ENCODE measurements at places on chromosomes 5 and 9.

GRCh38 chr5:16932401-16932800, 3.7 kb downstream of the MYO10 start:
- no peak for DNase-seq

GRCh38 chr9:14156046-14156445, 157.9 kb downstream of the NFIB start:
- no peak for DNase-seq

DNA sequence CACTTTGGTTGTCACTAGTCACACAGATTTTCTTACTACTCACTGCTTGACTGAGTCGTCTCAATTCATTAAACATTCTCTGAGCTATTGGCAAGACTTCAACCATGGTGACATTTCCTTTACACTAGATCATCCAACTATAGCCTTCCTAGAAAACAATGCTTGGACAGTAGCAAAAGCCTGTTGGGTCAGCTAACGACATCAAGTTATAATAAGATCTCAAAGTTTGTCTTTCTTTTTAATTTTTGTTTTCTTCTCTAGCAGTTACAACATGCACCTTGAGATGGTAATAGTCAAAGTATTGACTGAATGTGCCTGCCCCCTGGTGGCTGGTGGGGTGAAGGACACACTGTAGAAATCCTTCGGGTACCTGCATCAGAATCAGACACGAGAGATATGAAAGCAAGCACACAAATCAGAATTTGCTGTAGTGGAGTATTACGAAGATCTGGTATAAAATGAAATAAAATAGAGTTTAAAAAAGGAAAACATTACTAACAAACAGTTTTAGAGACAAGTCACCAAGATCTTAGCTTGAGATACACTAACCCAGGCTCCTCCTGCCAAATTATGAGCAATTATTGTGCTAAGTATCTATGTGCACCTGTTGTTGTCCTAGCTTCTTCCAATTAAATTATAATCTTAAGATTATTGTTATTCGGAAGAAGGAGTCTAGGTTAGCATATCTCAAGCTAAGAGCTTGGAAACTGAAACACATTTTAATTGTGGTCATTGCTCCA, 81.2 kb downstream of the ARL15 start:
- DNase-seq: peak; percentile 23

DNA sequence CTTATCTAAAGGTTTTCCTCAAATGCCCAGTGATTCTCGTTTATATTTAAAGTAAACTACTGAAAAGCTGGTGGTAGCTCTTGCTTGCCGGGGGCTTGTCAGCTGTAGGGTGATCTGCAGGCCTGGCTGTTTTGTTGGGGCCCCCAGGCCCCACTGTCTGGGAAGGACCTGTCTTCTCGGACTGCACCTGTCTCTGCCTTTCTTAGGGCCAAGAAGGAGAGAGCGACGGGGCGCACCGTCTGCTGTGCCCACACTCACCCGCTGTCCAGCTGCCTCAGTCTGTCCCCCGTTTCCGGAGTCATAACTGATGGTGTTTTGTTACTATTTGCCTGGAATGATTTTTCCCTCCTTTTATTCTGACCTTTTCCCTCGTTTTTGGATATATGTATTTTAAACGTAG, 94.1 kb upstream of the CACNA1B start:
- DNase-seq: no peak

DNA sequence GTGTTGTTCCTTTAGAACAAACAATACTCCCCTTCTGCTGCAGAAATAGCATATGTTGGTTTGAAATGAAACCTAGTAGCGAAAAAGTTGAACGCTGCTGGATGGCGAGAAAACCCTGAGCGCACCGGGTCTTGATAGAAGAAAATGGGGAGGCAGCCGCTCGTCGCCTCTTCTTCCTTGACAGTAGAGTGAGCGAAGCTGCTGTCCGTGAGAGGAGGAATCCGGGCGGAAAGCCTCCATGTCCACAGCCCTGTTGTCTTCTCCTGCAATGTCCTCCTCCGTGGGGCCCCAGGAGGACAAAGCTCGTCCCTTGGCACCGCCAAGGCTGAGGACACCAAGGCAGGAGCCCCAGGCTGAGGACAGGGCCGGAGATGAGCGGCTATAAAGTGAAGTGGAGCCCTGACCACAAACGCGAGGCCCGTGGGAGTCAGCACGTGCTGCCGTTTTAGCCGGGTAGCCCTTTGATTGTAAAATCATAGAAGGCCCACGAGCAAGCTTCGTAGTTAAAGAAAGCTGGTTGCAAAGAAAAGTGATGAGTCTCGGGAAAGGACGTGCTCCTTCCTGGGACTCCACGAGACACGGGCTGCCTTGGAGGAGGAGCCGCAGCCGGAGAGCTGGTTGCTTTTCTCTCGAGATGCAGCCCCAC, 35.6 kb downstream of the MRPL36 start:
- DNase-seq: no peak

- DNase-seq: no peak
These were observed 75.4 kb upstream of the ADRB2 start for GRCh38 chr5:148751025-148751424.

- no peak for DNase-seq
These were observed 63.6 kb upstream of the TNPO1 start for GRCh38 chr5:72752909-72753308.

GRCh38 chr5:138623053-138623452, 47.9 kb upstream of the HSPA9 start:
- no peak for DNase-seq

GRCh38 chr5:8528106-8528505, 659.2 kb downstream of the MTRR start:
- DNase-seq: no peak

DNA sequence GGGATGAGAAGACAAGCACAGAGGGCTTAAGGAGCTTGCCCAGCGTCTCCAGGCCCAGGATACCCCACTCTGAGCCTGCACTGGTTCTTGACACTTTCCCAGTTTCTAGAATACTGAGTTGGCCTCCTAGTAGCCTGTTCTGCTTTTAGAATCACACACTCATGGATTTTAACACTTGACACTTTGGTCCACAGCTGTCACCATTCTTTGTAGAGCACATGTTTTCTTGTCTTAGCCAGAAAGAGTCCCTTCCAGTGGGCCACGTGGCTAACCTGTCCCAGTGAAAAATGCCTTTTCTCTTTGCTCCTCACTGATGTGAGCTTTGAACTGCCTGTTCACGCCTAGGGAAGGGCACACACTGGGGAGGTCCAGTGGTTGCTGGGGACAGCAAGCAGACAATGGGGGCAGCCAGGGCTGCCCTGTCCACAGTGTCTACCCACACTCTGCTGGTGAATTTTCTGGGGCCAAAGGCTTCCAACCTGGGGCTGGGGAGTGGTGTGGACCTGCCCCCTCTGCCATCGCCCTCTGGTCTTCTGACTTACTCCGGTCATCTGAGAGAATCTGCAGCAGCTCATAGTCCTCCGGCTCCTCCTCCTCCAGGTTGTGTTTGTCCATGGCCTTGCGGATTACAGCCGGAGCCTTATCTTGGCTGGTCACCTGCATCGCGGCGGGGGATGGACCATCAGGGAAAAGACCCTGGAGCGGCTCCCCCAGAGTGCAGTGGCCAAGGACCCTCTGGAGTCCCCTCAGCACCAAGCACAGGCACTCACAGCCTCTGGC, 21.1 kb downstream of the RALGDS start:
- no peak for DNase-seq

- no peak for DNase-seq
These were observed 16.1 kb downstream of the PCBD2 start for GRCh38 chr5:134920848-134921575.

DNA sequence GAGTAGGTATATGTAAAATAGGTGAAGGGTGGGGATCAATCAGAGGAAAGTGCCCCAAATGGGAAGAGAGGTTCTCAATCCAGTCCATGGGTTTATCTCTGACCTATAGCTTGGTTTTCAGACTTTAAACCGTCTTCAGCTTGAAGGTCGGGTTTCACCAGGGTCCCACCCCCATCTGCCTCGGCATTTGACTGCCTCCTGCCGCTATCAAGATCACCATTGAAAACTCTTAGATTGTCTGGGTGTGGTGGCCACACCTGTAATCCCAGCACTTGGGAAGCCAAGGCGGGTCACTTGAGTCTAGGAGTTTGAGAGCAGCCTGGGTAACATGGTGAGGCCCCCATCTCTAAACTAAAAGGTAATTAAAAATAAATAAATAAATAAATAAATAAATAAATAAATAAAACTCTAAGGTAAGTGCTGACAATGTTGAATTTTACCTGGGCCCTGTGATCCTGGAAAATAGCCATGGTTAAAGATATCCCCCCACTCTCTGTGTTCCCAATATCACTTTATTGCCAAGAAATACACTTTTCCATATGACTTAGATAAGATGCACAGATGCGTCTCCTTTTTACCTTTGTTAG, 48.8 kb downstream of the TARS1 start:
- no peak for DNase-seq

- DNase-seq: no peak
These were observed 32.8 kb upstream of the TNIP1 start for GRCh38 chr5:151113651-151114050.

GRCh38 chr5:68032216-68032762, 183.3 kb upstream of the PIK3R1 start:
- no peak for DNase-seq

DNA sequence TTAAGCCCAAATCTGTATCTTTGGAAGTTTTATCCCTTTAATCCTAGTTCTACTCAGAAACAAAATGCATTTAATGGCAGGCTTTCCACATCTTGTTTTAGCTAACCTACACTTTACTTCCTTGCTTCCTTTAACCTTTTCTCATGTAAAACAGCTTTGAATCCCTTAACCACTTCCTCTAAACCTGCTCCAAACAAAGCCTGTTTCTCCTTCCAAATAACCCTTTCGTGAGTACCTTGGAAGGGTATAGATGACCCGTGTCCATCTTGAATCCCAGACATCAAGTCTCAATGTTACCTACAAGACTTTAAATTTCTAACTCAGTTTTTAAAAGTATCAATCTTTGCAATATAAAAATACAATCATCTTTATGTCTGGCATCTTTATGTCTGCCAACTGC, 78.4 kb downstream of the DROSHA start:
- DNase-seq: no peak

GRCh38 chr9:13069498-13069897, 210.0 kb downstream of the MPDZ start:
- no peak for DNase-seq

DNA sequence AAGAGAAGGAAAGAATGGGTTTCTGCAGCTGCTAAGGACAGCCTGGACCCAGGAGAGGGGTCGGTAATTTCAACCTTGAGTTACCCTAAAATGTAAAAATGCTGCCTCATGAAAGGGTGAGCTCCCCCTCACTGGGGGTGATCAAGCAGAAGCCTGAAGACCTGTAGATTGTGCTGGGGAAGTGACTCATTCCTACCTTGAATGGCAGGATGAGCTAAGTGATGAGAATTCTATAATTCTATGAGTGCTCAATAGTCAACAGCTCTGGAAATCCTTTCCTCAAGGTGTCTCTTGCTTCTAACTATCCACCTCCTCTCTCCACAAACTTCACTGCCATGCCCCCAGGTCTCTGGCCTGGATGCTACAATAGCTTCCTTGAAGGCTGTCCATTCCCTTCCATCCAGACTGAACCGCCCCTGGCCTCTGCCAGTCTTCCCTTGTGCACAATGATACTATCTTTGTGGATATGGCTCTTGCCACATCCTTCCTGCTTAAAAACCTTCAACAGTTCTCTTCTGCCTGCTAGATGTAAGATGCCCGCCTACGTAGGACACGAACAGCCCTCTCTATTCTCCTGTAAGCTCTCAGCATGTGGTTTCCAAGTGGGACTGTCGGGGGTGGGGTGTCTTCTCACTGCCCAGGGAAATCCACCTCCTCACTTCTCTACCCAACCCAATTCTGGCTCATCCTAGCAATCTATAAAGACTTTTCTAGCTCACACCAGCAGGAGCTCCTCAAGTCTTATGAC, 50.6 kb downstream of the PTPN3 start:
- DNase-seq: peak; percentile 34

DNA sequence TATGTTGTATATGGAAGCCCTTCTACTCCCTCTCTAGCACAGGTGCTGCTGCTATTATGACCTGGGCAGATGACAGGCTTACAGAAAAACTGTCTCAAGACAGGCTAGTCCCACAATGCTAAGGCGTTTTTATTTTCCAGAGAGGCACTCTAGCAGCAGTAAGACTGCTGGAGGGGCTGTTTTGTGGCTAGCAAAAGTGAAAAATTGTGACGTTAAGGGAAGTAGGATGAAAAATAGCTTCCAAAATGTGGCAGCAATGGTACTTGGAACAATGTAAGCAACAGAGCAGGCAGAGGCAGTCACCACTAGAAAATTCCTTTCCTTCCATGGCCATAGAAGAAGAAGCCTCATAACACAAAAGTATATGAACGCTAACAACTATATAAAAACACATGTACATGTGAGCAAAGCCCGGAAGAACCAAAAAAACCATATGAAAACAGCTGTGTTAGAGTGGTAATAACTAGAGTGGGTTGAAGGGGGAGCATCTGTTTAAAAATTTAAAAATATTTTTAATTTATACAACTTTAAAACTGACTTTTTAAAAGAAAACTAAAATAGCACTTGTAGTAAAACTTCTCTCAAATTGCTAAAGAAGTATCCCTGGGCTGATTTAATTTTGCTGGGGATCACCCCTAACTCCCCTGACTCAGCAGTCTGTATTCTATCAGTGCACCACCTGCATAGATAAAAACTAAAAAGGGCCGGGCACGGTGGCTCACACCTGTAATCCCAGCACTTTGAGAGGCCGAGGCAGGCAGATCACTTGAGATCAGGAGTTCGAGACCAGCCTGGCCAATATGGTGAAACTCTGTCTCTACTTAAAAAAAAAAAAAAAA, 30.6 kb downstream of the CLINT1 start:
- DNase-seq: no peak
